Activated naive CD8-positive, alpha-beta T cell treated with anti-CD3 and anti-CD28 coated beads, Interleukin-2, amount 10 ng/mL, durations not matched to agents 7 days and 5 days (primary cell): ENCODE measurements at places on chromosomes 12 and 14. TPM values are rescaled to one million over a fixed set of nuclear protein-coding genes. Genes with fewer than 3 reads are reported as not detected.
A peak's percentile ranks its signal among the peaks of the same experiment; 100 is the strongest.

DNA sequence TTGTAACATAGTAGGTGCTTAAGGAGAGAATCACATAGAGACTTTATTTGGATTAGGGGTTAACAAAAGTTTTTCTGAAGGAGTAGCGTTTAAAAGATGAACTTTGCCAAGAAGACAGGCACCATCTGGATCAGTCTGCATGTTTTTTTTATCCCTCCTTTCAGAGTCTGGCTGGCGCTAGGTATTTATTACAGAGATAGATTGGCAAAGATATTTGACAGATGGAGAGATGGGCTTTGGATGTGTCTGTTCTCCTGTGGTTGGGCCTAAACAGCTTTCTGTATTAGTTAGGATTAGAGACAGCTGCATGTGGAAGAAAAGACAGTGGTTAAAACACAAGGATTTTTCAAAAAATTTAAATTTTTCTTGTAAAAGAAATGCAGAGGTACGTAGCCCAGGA lies 133.9 kb downstream of the C12orf75 start:
- no peak for DNase-seq

CLEC4C gene
- not detected for total RNA-seq

MSI1 gene
- not detected for total RNA-seq

- DNase-seq, result peak; percentile 36
Measured at GRCh38 chr12:121391619-121392324, 8.1 kb upstream of the RNF34 start.

DNA sequence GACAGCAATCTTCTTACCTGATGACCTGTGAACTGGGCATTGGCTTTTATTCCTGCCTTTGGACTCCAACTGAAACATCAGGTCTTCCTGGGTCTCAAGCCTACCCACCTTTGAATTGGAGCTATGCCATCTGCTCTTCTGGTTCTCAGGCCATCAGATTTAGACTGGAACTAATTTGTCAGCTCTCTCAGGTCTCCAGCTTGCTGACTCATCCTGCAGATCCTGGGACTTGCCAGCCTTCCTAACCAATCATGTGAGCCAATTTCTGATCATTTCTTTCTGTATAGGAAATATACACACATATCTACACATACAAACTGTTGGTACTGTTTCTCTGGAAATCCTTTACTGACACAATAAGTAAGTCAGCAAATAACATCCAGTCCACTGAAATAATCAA lies 65.3 kb upstream of the TSPAN8 start:
- DNase-seq, result no peak

OTX2 gene
- total RNA-seq, result not detected

KRT76 gene
- not detected for total RNA-seq

DNA sequence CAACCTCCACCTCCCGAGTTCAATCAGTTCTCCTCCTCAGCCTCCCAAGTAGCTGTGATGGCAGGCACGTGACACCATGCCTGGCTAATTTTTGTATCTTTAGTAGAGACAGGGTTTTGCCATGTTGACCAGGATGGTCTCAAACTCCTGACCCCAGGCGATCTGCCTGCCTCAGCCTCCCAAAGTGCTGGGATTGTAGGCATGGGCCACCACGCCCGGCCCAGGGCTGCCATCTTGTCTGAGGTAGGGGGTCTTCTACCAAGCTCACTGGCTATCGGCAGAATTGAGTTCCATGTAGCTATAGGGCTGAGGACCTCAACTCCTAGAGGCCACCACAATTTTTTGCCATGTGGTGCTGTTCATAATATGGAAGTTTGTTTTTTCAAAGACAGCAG lies 115.6 kb downstream of the EGLN3 start:
- no peak for DNase-seq

DNA sequence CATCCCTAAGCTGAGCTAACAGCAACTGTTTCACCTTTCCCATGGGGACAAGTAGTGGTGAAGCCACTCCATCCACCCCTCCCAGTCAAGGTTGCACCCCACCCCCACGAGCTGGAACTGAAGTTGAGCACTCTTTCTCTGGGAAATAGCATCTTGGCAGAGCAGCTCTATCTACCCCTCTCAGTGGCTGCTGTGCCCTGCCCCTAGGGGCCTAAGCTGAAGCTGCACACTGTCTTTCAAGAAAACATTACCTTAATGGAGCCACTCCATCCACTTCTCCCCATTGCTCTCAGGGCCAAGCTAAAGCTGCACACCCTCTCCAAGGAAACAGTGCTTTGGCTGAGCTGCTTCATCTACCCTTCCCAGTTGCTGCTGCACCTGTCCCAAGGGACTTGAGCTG lies 170.6 kb upstream of the CCDC196 start:
- no peak for DNase-seq

GRCh38 chr14:93049867-93050331 lies 65.8 kb downstream of the ITPK1 start:
- no peak for DNase-seq

DNA sequence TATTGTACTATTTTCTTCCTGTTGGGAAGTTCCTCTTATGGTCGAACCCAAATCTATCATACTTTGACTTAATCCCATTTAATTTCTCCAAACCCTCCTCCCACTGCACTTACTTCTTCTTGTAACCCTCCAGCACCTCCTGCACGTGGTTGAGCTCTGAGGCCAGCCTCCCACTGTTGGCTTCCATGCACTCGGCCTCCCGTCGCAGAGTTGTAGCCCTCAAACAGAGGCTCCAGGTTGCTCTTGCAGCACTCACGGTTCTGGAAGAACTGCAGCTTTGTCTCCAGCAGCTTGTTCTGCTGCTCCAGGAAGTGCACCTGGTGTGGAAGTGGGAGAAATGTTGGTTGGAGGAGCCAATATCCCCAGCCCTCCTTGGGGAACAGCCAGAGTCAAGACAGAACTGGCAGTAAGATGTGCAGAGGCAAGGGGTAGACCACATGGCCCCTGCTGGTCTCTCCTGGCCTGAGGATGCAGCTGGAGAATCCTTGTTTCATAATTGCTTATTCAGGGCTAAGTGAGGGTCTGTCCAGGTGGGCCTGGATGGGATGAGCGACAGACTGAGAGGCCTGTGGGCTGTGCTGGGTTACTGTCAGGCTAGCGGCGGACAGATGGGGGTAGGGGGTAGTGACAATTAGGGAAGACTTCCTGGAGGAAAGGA lies 18.4 kb upstream of the KRT86 start:
- DNase-seq, result no peak

BCL7A gene
- 6.3 TPM for total RNA-seq

- DNase-seq, result no peak
Measured at GRCh38 chr12:87618199-87618598, 411.0 kb downstream of the C12orf50 start.

TRIM9 gene
- 2.3 TPM for total RNA-seq

GRCh38 chr12:124422570-124423523 lies 128.0 kb downstream of the RFLNA start:
- no peak for DNase-seq

DNA sequence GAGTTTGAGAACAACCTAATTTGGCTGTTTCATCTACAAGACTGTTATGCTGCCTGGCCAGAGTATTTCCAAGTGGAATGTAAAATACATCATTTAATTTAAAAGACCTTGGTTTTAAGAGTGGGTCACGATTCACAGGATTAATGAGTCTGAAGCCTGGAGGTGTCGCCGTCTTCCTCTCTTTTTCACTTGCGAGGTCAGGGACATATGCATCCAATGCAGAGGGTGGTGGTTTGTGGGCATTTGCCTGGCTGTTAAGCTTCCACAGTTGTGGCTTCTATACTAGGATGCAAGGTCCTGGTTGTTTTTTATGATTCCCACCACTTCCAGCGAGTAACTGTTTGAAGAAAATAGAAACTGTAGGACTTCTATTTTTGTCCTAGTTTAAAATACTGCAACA lies 22.8 kb upstream of the RASSF3 start:
- no peak for DNase-seq

GRCh38 chr12:104381731-104382480 lies 74.8 kb upstream of the CHST11 start:
- DNase-seq, result peak; percentile 77

- DNase-seq, result no peak
Measured at GRCh38 chr12:114628199-114628598, 55.8 kb downstream of the TBX3 start.

TSHR gene
- total RNA-seq, result 0.39 TPM

- no peak for DNase-seq
Measured at GRCh38 chr12:120537856-120538220, 3.7 kb downstream of the RNF10 start.

FGF23 gene
- total RNA-seq, result not detected

DNA sequence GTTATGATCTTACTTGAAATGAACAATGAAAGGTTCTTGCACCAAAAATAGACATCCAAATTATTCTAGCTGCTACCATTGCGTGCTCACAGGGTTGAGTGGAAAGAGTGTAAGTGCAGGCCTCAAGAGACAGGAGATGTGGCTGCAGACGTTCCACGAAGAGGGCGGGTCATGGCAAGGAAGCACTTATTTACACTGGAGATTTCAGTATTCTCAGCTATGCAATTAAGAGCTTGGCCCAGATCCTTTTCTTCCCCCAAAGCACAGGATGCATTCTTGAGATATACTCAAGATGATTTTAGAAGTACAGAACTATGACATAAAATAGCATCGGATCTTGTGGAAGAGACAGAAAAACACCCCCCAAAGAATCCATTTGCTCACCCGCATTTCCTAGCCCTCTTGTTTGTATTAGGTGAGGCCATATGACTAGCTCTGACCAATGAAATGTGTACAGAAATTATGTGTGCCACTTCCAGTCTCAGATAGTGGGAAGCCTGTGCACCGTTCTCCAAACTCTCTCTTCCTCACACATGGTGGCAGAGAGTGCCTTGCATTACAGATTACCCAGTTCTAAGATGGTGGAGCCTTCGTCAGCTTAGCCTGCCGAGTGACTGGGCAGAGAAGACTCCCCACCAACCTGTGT lies 261.4 kb downstream of the TTC8 start:
- no peak for DNase-seq

- DNase-seq, result no peak
Measured at GRCh38 chr12:15774819-15775218, 14.4 kb downstream of the EPS8 start.

GRCh38 chr12:123954647-123955350 lies 17.8 kb downstream of the CCDC92 start:
- no peak for DNase-seq

BTBD6 gene
- 49.6 TPM for total RNA-seq

- DNase-seq, result no peak
Measured at GRCh38 chr14:57182760-57183503, 85.8 kb downstream of the EXOC5 start.

GRCh38 chr12:70052931-70053497 lies 190.2 kb upstream of the CNOT2 start:
- no peak for DNase-seq

GRCh38 chr14:71651228-71651627 lies 281.0 kb upstream of the RGS6 start:
- no peak for DNase-seq

DNA sequence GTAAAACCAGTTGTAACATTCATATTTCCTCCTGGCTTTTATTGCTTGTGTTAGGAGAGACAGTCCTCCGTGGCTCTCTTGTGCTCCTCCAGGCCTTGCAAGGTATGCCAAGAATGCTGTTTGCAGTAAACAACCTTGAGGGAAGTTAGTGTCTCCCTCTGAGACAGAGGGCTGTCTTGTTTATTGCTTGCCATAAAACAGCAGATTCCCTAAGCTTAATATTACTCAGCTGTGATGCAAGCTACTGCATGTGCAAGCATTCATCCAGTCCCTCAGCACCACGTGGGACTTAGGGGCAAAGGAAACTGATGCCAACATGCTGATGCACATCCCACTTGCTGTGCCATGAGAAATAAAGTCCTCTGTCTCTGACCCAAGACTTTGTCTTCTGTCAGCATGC lies 6.6 kb downstream of the POMT2 start:
- DNase-seq, result no peak

GRCh38 chr12:93902736-93903562 lies 225.8 kb downstream of the CRADD start:
- no peak for DNase-seq

PIK3C2G gene
- not detected for total RNA-seq

RHEBL1 gene
- 8.0 TPM for total RNA-seq

ZNF10 gene
- total RNA-seq, result 10.8 TPM

FLVCR2 gene
- total RNA-seq, result 0.74 TPM

NPAS3 gene
- total RNA-seq, result not detected

SLC4A8 gene
- total RNA-seq, result 6.1 TPM

GRCh38 chr12:130213249-130213648 lies 51.0 kb downstream of the FZD10 start:
- DNase-seq, result no peak

GRCh38 chr14:50605766-50606165 lies 45.8 kb downstream of the ATL1 start:
- DNase-seq, result no peak

DNA sequence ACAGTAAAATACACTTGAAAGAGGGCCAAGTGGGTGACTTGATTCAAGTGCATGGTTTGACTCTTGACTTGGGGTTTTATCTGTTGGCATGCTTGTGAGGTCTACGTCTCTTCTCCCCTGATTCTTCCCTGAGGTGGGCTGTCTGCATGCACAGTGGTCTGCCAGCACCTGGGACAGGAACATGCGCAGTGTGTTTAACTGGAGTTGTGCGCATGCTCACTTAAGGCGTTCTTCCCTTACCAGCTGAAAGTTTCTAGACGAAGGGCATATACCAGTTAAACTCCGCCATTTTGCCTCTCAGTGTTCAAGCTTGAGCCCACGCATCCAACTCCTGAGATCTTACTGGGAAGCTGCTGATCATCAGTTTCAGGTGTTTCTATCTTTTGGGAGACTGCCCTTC lies 38.5 kb downstream of the GLRX5 start:
- no peak for DNase-seq

- no peak for DNase-seq
Measured at GRCh38 chr12:130754234-130754901, 38.3 kb upstream of the RIMBP2 start.

RNASE3 gene
- not detected for total RNA-seq

OTUB2 gene
- 0.60 TPM for total RNA-seq

GRCh38 chr12:124539084-124540041 lies 28.0 kb downstream of the NCOR2 start:
- no peak for DNase-seq

- no peak for DNase-seq
Measured at GRCh38 chr14:94288610-94289465, 4.2 kb downstream of the SERPINA10 start.

GRCh38 chr12:106305376-106305775 lies 2.8 kb downstream of the TCP11L2 start:
- DNase-seq, result no peak
